ENCODE measurements at places on chromosomes 11 and 22. TPM values are rescaled to one million over a fixed set of nuclear protein-coding genes. Genes with fewer than 3 reads are reported as not detected.

DNA sequence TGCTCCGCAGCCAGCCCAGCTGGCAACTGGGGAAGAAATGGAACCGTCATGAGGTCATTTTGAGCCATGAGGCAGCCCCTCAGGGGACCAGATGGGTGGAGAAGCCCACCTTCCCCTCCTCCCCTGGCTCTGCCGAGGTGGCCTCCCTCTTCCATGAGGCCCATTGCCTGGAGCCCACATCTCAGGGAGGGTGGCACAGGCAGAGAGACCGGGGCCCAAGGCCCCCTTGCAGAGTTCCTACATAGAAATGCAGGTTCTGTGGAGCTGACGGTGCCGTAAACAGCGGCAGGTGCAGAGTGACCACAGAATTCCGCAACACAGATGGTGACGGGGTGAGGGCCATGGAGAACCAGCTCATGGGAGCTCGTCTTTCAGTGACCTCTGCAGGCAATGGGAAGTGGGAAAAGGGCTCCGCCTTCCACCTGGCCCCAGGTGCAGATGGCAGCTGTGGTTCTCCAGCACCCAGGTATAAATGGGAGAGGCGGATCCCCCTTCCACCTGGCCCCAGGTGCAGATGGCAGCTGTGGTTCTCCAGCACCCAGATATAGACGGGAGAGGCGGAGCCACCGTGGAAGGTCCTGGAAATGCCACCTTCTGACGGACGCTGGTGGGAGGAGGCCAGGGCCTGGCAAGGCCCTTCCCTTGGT lies 765.4 kb downstream of the BRD1 start:
- DNase-seq, result no peak

GRCh38 chr11:65857500-65857852 lies 504 bp downstream of the CFL1 start:
- peak; percentile 81 for DNase-seq

DNA sequence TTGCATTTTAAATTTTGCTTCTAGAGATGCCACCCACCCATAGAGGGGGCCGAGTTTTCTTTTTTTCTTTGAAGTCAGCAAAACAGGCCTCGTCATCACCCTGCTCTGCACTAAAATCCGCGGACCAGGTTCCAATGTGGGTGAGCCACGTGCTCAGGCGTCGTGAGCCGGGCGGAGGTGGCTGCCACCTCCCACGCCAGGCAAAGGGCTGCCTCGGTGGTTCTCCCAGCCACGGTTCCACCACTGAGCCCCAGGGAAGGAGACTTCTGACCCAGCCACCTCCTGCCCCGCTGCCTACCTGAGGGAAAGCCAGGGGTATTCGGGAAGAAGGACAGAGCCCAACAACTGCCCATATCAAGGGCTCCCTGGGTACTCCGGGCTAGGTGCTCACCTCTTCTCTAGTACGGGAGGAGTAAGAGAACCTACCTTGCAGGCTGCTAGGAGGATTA lies 45.3 kb downstream of the MN1 start:
- no peak for DNase-seq

DNA sequence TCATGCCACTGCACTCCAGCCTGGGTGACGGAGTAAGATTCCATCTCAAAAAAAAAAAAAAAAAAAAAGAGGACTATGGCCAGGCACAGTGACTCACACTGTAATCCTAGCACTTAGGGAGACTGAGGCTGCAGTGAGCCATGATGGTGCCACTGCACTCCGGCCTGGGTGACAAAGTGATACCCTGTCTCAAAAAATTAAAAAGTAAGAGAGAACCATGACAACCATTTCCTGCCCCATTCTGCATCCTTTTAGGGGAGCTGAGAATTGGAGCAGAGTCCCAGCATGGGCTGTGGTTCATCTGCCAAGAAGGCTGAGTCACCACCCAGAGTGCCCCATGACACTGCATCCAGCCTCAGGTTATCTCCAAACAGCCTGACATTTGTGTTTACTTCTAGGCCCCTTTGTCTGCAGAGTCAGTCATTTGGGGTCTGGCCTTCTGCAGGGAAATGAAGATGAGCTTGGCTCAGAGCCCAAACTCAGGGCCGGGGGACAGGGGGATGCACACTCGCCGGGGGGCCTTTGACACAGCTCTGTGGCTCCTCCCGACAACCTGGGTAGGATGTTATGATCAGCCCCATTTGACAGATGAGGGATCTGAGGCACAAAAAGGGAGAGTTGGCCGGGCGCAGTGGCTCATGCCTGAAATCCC lies 4.7 kb downstream of the CSDC2 start:
- no peak for DNase-seq

DNA sequence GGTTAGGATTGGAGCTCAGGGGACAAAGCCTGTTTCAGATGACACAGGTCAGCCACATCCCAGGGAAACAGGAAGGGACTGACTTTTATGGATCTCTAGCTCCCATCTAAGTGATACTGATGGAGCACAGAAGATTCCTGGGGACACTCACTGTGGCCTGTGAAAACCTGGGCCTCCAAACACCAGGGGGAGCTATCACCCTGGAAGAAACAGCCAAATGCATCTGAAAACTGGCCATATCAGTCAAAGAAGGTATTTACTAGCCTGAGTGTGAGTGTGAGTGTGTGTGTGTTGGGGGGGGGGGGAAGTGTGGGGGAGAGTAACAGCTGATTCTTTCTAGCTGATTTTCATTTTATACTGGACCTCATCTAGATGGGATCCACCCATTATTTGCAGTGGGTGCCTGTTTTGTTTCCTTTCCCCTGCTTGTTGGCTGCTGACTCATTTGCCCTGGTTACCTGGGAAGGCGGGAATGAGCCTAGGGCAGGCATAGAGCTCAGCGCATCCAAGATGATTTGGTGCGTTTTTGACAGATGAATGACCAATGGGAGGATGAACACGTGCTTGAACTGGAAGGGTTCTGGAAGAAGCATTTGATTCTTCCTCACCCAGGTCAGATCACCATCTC lies 284.0 kb downstream of the KIRREL3 start:
- peak; percentile 64 for DNase-seq

Gene TESMIN
- total RNA-seq, result 1.5 TPM

Gene NLRP14
- 0.53 TPM for total RNA-seq

Gene CREB3L1
- 20.8 TPM for total RNA-seq

Data from sciatic nerve (tissue), 2 donors.